Stimulated activated CD8-positive, alpha-beta memory T cell treated with anti-CD3 and anti-CD28 coated beads, Interleukin-12 subunit alpha, Interleukin-12 subunit beta, amount 100 ng/mL, for 4 hours (primary cell): ENCODE measurements at places on chromosomes 3 and 15.

DNA sequence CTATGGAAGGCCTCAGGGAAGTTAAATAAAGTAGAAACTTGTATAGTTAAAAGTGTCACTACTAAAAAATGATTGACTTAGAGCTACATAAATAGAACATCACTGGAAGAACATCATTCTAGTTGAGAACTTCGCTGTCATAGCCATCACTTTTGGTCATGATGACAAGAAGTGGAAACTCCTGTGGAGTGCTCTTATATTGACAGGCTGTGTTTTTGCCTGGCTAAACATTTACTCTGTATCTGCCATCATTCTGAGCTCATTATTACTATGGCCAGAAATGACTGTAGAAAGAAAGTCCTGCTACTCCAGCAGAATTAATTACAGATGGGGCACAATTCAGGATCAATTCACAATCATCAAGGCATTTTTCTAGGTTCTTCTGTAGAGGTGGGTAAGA, 165.1 kb upstream of the GOLIM4 start:
- no peak for DNase-seq

DNA sequence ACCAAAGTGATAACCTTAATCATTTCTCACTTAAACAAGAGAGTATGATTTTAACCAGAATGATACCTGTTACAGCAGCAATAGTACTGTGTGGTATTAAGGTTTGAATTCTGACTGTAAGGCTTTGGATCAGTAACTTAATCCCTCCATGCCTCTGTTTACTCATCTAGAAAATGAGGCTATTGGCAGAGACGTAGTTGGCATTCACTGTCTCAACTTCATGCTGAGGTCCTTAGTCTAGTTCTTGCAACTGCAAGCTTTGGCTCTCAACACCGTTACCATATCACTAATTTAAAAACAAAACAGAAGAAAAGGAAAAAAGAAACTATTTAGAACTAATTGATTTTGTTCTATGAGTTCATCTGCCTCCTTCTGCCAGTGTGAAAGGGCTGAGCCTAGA, 875.4 kb downstream of the MCTP2 start:
- no peak for DNase-seq

- DNase-seq: no peak
Measured at GRCh38 chr3:10619989-10620832, 114.8 kb upstream of the ATP2B2 start.

DNA sequence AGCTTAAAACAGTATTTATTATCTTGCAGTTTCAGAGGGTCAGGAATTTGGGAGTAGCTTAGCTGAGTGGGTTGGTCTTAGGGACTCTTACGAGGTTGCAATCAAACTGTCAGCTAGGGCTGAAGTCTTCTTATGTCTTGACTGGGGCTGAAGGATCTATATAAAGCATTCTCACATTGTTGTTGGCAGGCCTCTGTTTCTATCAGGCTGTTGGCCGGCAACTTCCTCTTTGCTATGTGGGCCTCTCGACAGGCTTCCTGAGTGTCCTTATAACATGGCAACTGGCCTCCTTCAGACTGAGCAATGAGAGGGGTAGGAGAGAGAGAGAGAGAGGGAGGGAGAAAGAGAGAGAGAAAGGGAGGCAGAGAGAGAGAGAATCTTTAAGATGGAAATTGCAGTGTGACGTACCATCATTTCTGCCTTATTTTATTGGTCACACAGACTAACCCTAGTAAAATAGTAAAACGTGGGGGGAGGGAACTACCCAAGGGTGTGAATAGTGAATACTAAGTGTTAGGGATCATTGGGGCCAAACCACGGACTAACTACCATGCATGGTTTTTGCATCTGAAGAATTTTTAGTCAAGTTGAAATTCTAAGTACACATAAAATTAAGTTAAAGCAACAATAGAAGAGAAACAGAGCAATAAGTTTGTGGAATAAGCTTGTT, 16.1 kb downstream of the FGF7 start:
- no peak for DNase-seq

DNA sequence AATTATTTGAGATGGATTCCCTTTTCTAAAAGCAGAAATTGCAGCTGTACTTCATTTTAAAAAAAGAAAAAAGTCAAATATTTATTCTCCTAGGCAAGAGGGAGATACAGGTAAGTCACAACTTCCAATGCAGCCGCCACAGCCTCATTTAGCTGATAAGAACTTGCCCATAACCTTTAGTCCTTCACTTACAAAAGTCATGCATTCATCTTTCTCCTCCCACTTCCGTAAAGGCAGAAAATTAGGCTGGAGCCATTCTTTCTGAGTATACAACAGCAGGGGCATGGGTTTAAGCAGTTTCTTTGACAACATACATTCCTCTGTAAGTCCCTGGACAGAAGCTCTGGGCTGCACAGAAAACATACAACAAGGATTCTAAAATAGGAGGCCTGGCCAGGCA, 4.3 kb downstream of the SUCLG2 start:
- DNase-seq: no peak

DNA sequence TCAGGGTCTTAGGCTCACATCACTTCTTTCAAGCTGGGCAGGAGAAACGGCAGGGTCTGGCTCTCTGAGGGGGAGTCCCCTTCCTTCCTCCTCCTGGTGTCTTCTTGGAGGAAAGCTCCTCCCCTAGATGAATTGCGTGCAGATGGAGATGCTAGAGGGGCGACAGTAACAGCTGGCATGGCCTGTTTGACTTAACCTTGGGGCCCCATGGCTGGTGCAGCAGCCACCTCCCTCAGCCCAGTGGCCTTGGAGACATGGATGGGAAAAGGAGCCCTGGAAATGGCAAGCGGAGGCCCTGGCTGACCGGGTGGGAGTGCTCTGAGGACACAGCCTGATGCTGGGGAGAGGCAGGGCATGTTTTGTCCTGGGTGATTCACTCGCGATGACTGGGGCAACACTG, 20.2 kb downstream of the PAK6 start:
- no peak for DNase-seq

DNA sequence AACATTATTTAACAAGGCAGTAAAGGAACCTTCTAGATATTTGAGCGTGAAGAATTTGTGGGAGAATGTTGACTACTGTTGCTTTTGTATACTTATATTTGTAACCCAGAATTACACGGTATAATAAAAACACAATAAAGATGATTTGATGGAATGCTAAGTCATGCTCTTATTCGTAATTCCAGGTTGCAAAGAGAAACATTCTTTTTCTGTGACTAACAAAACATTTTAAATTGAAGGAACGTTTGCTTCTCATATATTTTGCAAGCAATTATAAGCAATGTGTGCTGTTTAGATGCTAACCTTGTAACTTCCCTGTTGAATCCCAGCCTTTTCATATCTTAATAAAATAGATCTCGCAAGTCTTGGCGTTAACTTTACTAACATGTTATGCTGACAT, 124.4 kb upstream of the CGNL1 start:
- no peak for DNase-seq

- DNase-seq: no peak
Measured at GRCh38 chr15:67148196-67148701, 82.8 kb downstream of the SMAD3 start.

- DNase-seq: no peak
Measured at GRCh38 chr3:187957165-187957581, 196.8 kb upstream of the LPP start.

GRCh38 chr15:73607405-73607804, 25.8 kb downstream of the NPTN start:
- DNase-seq: no peak

GRCh38 chr3:170502297-170502696, 83.6 kb downstream of the SLC7A14 start:
- no peak for DNase-seq

DNA sequence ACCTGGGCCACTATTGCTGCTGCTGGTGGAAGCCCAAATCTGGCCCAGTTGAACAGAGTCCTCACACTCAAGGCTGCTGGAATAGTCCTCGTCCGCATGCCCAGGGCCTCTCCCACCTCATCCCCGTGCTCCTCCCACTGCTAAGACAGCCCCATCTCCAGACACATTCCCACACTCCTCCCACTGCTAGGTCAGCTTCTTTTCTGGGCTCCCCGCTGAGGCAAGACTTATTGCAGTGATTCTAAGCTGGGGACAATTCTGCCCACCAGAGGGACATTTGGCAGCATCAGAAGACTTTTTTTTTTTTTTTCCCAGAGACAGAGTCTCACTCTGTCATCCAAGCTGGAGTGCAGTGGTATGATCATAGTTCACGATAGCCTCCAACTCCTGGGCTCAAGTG, 35.1 kb downstream of the POC1A start:
- no peak for DNase-seq

DNA sequence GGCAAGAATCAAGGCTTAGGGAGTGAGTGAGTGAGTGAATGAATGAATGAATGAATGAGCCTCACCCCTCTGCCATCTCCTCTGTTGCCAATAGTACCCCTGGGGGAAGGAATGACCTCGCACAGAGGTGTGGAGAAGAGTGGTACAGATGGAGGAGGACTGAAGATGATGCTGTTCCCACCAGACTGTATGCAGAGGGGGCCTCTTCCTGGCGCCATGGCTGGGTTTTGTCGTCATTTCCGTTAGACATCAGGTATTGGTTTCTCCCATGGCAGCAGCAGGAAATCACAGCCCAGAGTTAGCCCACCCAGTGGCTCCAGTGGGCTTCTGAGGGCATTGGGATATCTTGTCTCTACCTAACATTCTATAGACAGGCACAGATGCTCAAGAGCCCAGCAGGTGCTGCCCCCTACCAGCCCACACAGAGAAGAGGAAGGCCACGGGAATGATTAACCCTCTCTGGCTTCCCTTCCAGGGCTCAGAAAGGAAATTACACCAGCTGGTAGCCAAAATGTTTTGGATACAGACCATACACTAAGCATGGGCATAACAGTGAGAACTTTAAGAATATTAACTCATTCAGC, 109.8 kb upstream of the SLC6A11 start:
- no peak for DNase-seq

GRCh38 chr3:16528106-16528505, 14.6 kb upstream of the RFTN1 start:
- no peak for DNase-seq

- no peak for DNase-seq
Measured at GRCh38 chr15:38202361-38202760, 50.3 kb upstream of the SPRED1 start.

- no peak for DNase-seq
Measured at GRCh38 chr3:36911990-36912804, 32.7 kb downstream of the TRANK1 start.

DNA sequence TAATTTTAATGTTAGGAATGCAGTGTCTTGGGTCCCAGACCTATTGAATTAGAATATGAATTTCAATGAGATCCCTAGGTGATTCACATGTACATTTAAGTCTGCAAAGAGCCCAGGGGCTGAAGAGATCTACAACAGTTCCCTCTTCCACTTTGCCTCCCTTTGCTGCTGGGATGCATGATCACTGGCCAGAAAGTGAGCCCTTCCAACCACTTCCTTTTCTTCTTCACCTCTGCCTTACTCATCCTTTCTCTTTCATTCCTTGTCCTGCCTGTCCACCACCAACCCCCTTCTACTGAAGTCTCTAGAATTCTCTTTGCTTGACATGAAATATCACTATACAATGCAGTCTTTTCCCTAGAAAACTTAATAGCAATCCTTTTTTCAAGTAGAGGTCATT, 222.4 kb upstream of the LRIG1 start:
- DNase-seq: no peak

- no peak for DNase-seq
Measured at GRCh38 chr3:9787714-9788113, 4.6 kb downstream of the TADA3 start.

GRCh38 chr3:20589275-20589674, 403.3 kb upstream of the SGO1 start:
- DNase-seq: no peak

GRCh38 chr3:186414735-186415419, 52.8 kb upstream of the DGKG start:
- DNase-seq: no peak

- DNase-seq: no peak
Measured at GRCh38 chr3:58419780-58420507, 13.7 kb downstream of the PDHB start.

GRCh38 chr3:22101351-22101750, 350.3 kb upstream of the ZNF385D start:
- no peak for DNase-seq

GRCh38 chr3:70905491-70905890, 593.1 kb upstream of the MDFIC2 start:
- no peak for DNase-seq
